Cerebellum (tissue), 4 donors: ENCODE measurements at places on chromosomes 7 and 10.

DNA sequence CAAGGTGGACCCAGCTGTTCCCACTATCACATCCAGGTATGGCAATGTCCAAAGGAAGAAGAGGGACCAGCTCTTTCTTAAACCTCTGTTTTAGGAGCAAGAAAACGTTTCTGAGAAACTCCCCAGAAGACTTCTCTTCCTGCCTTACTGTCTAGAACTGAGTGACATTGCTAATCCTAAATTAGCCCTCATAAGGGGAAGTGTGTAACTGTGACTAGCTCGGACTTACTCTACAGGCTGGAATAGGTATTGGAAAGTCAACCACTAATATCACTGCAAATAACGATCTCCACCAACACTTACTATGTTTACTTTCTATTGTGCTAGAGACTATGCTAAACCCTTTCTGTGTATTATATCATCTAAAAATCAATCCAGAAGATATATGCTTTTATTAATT is 49.9 kb upstream of the RELN start:
- DNase-seq = no peak

DNA sequence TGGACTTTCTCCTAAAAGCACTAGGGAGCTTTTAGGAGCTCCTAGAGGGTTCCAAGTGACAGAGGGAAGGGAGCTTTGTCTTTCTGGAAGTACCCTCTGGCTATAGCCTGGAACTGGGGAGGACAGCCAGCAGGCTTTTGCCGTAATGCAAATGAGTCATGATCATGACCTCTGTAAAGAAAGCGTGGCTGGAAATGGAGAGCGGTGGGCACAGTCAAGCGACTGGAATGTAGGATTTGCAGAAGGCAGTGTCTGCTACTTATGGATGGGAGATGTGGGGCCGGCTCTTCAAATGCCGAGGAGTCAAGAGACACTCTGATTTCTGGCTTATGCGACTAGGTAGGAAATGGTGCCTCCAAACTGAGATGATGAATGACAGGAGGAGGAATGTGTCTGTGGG is 34.6 kb upstream of the PLPP4 start:
- DNase-seq = no peak

- DNase-seq = no peak
These were observed 1.1 kb upstream of the SEC31B start for GRCh38 chr10:100520811-100521210.

GRCh38 chr7:123271231-123271630 is 71.5 kb upstream of the SLC13A1 start:
- DNase-seq = no peak

GRCh38 chr10:19144206-19144605 is 95.6 kb downstream of the MALRD1 start:
- DNase-seq = no peak

GRCh38 chr7:158362912-158363905 is 224.4 kb downstream of the PTPRN2 start:
- DNase-seq = no peak

GRCh38 chr7:150781103-150781502 is 19.1 kb downstream of the TMEM176B start:
- DNase-seq = no peak
